Mammary epithelial cell (primary cell): ENCODE measurements at places on chromosomes 4 and X. TPM values are rescaled to one million over a fixed set of nuclear protein-coding genes. Genes with fewer than 3 reads are reported as not detected.

DNA sequence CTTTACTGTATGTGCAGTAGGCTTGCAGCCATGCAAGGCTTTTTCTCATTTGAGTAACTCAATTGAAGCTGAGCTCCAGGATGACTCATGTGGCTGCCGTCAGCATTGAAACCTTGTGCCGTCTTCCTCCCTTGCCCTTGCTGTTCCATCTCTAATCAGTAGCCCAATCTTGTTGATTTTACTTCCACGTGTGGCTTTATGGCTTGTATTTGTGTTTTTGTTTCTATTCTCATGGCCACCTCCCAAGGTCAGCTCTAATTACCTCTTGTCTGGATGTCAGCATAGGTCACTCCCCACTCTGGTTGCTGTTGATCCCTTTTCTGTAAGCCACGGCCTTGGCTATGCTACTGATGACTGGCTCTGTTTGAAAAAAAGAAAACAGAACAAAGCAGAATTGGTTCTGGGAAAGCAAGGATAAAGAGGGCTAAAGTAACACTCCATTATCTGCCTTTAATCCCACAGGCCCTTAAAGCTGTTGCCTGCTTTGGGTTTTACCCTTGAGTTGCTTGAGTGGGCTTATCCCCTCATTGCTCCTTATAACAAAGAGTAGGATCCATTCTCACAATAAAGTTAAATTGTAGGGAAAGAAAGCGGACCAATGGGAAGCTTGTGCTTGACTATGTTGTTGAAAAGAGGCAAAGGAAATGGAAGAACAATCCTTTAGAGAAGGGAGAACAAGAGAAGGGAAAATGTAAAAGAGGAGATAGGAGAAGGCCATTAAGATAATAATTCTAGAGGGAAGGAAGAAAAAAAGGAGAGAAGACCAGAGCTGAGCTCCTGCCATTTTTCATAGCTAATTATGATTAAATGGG lies 173.9 kb upstream of the PGRMC2 start:
- peak; percentile 63 for DNase-seq

DNA sequence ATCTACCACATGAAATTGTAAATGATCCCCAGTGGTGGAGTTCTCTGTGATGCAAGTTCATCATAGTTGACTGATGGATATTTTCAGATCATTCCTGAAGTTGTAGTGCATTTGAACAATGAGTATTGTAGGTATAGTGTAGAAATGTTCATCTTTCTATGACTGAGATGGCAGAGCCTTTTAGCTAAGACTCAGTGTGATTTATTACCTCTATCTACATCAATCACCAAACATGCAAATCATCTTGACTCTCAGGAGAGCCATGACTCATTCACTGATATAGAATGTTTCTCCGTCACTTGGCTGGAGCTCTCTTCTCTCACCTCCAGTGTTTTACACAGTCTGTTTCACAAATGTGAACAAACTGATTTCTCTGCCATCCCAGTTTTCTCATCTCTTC lies 392.6 kb downstream of the IL1RAPL1 start:
- DNase-seq: no peak

- no peak for DNase-seq
Measured at GRCh38 chr4:184550476-184550875, 76.1 kb upstream of the IRF2 start.

GRCh38 chrX:42577936-42578470 lies 200.0 kb downstream of the PPP1R2C start:
- DNase-seq: no peak

DNA sequence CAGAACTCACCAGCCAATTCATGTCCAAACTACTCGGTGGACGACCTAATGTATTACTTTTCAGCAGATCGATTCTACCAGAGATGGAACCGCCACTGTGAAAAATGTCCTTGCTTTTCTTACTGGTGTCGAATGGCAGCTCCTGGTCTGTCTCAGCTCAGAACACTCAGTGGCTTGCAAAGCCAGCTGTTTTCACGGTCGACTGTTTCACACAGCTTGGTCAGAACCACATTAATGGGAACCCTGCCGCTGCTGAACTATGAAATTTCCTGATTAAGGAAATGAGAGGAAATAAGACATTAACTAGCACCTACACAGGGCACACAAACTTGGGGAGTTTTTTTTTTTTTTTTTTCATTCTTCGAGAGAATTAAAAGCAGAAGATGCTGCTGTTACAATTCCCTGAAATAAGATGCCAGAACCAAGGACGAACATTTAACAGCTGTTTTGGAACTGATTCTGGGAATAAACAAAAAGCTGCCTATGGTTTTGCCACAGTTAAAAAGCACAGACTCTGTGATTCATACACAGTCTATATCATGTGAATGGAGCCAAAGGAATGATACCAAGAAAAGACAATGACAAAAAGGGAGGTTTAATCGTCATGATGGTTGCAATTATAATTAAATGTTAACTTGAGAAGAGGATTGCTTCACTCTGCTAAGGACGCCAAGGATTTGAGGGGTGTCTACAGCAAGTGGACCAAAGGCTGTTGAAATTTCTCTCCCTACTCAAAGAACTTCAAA lies 31.3 kb downstream of the SUPT20HL2 start:
- no peak for DNase-seq

DNA sequence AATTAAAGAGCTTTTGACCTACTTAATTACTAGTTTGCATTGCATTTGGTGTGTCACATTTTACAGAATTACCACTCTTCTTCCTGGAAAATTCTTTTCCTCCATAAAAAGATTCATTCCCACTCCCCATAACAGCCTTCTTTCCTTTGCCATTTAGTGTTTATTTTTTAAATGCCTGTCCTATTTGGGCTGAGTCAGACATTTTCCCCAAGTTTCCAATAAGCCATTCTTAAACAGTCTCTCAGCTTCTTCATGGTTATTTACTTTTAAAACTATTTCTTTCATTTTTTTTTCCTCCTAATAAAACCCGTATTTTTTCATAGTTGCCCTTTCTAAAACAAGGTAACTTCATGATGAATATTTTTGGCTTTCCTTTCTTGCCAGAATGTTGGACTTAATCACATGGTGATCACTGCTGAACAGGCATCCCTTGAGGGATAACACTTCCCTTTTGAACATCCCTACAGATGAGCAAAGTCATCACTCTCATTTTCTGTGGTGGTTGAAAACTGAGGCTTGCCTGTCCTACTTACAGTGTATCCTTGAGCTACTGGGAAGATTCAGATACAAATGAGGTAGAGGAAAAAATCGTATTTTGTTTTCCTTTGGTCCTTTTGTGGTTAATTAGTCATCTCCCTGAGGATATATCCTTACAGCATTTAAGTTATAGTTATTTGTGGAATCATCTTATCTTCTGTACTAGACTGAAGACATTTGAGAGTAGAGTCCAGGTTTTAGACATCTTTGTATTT lies 520.5 kb upstream of the NR3C2 start:
- peak; percentile 51 for DNase-seq

DNA sequence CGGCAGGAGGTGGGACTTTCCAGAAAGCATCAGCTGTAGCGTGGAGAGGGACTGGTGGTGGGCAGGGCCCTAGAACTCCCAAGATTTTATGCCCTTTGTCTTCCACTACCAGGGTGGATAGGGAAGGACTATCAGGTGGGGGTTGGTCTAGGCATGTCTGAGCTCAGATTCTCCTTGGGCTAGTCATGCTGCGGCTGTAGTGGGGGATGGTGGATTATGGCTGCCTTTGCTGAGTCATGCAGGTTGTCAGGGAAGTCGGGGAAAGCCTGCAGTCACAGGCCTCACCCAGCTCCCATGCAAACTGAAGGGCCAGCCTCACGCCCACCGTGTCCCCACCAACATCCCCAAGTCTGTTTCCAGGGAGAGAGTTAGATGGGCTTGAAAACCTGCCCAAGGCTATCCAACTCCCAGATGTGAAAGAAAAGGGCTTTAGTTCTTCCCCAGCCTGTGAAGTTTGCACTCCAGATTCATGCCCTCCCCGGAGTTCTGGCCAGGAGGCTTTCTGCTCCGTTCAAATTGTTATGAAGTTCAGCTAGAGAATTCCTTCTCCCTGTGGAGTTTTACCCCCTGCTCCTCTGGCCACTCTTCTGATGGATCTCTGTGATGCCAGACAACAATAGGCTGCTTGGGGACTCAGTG lies 13.4 kb upstream of the MEPE start:
- peak; percentile 90 for DNase-seq

DNA sequence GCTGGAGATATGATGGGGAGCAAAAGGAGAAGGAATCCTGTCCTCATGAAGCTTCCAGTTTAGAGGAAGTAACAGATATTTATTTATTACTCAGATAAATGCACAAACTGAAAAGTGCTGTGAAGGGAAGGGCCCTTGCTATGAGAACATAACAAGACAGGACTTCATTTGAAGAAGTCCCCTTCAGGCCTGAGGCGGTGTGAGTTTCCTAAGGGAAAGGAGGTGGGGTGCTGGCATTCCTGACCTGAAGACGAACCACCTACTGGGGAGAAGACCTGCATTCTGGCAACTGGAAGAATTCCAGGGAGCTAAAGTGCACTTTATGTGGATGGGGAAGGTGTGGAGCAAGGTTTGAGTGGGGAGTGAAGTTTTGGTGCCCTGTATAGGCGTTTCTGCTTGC lies 15.9 kb upstream of the SPARCL1 start:
- no peak for DNase-seq

GRCh38 chrX:3268829-3269228 lies 77.6 kb downstream of the MXRA5 start:
- peak; percentile 52 for DNase-seq

DNA sequence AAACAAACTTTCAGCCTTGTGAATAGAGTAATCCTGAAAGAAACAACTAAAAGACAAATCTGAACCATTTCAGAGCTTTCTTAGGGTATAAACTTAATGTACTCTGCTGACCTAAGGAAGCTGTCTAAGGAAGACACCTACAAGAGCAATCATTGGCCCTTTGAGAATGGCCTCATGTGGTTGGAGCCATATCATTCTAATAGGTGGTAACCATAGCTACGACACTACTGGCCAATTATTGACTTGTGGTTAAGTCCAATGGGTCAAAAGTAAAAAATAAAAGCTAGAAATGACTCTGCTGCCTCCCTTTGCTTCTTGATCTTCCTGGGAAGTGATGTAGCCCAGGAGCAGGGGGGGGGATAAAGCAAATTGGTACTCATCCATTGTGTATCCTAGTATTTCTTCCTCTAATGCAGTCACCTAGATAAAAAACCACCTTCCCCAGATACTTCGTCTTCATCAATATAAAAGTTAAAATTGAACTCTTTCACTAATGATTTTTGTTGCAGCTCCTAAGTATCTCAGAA lies 547.0 kb downstream of the ARAP2 start:
- no peak for DNase-seq

DNA sequence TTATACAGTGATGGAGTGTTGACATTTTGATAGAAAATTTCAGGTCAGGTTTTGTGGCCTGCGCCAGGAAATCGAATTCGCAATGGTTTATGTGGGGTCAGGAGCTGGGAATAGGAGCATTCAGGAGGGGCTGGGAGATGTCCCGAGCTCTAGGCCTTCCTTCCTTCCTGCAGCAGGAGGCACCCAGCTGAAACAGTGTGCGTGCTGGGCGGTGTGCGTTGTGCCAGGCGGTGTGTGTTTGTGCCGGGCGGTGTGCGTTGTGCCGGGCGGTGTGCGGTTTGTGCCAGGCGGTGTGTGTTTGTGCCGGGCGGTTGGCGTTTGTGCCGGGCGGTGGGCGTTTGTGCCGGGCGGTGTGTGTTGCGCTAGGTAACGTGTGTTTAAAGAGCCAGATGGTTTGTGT lies 1.7 kb downstream of the UVSSA start:
- no peak for DNase-seq

DNA sequence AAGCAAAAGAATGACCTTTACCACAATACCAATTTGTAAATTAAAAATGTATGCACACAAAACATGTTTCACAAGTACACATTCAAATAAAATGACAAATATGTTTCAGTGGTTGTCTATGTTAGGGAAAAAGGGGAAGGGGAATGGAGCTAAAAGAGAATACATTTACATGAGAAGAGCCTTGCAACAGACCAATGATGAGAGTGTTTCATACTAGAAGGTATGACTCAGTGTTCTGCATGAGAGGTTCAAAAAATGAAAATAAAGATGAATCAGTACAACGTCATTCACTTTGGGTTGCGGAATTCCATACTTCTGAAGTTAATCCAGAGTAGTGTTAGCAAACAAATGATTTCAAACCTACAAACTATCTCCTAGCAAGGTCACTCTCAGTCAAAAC lies 51.7 kb downstream of the RPGR start:
- peak; percentile 79 for DNase-seq

The CNGA1 gene
- 0.17 TPM for total RNA-seq

GRCh38 chr4:165757451-165757850 lies 115.6 kb upstream of the TLL1 start:
- DNase-seq: no peak

GRCh38 chr4:98939892-98940298 lies 11.0 kb upstream of the EIF4E start:
- peak; percentile 49 for DNase-seq

GRCh38 chr4:185280608-185281007 lies 71.2 kb downstream of the SNX25 start:
- DNase-seq: no peak

- DNase-seq: no peak
Measured at GRCh38 chrX:65502618-65503017, 32.0 kb downstream of the LAS1L start.

DNA sequence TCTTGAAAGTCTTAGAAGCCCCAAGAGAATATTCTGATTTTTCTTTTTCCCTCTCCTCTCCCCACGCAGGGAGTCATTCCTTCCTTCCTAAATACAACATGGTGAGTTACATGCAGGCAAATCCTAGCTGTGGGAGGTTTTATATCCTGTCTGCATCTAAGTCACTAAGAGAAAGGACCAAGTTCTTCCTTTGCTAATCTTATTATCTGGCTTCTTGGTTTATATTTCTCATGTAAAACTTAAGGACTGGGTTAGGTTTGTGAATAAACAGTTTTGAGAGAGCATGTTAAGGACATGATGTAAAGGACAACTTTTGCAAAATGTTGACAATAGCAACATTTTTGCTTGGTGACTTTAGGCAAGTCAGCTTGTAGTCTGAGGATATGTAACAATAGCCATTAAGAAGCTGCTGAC lies 5.1 kb upstream of the CXCL9 start:
- DNase-seq: peak; percentile 17

DNA sequence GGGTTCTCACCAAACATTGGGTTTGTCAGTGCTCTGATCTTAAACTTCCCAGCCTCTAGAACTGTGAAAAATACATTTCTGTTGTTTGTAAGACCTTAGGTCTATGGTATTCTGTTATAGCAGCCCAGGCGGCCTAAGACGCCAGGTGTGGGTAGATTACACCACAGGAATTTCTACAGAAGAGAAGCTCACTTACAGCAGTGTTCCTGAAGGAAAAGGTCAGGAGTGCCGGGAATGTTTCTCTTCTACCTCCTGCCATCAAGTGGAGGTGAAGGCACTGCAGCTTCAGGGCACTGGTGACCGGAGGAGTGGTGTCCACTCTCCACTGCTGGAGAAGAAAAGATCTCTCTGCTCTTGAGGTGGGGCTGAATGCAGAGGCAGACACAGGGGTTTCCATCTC lies 45.7 kb downstream of the FHDC1 start:
- DNase-seq: no peak

The TMEM271 gene
- not detected for total RNA-seq

GRCh38 chrX:70171624-70172023 lies 5.7 kb upstream of the DGAT2L6 start:
- peak; percentile 51 for DNase-seq
